MCF 10A (cell line): ENCODE measurements at places on chromosomes 1 and 21. TPM values are rescaled to one million over a fixed set of nuclear protein-coding genes. Genes with fewer than 3 reads are reported as not detected.
A peak's percentile ranks its signal among the peaks of the same experiment; 100 is the strongest.

GRCh38 chr1:44619261-44619900, 54.9 kb downstream of the TMEM53 start:
- no peak for DNase-seq
- no peak overlapping the region for H3K4me3 ChIP-seq
- H3K4me1 ChIP-seq = no peaks in the 10 kb centered on the region

Gene CA6
- not detected in 2 replicates for total RNA-seq

GRCh38 chr1:150018165-150018564, 7.6 kb upstream of the OTUD7B start:
- no peak overlapping the region for H3K27ac ChIP-seq
- DNase-seq = no peak
- H3K27me3 ChIP-seq = no peaks in the 10 kb centered on the region
- no peak overlapping the region for H3K4me3 ChIP-seq
- H3K36me3 ChIP-seq = no peaks in the 10 kb centered on the region

Gene PRKAA2
- 0.72 and 1.0 TPM in 2 replicates for total RNA-seq

- no peak overlapping the region for H3K4me3 ChIP-seq
- H3K27me3 ChIP-seq = no peaks in the 10 kb centered on the region
- H3K4me1 ChIP-seq = peaks cover 9% of the 10 kb centered on the region
- no peak overlapping the region for H3K27ac ChIP-seq
- no peak for DNase-seq
Measured at GRCh38 chr1:236151739-236152424, 9.5 kb downstream of the GPR137B start.

DNA sequence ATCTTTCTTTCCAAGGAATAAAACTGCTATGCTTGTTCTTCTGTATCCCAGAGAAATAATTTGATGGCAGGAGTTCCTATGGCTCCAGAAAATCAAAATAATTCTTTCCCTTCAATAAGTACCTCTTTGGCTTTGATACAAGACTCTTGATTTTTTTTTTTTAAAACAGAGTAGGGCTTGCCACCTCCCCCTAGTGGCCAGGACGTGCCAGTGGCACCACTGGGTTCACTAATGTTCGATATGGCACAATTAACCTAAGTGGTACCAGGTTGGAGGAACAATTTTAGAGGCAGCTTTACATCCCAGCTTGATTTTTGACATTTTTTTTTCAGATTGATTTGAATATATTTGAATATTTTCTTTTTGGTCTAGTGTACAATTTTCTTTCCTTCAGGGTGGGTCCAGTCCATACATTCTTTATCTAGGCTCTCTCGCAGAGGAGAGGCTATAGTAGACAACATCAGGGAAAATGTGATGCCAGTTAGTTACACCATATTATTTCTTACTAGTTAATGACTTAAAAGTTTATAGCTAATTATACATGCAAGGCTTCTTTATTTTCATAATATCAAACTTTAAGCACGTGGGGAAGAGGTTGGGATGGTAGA, 330.9 kb downstream of the S1PR1 start:
- no peak overlapping the region for H3K27ac ChIP-seq
- H3K4me1 ChIP-seq = no peaks in the 10 kb centered on the region
- peaks cover 39% of the 10 kb centered on the region for H3K27me3 ChIP-seq
- peak; percentile 47 for DNase-seq
- H3K4me3 ChIP-seq = no peak overlapping the region

DNA sequence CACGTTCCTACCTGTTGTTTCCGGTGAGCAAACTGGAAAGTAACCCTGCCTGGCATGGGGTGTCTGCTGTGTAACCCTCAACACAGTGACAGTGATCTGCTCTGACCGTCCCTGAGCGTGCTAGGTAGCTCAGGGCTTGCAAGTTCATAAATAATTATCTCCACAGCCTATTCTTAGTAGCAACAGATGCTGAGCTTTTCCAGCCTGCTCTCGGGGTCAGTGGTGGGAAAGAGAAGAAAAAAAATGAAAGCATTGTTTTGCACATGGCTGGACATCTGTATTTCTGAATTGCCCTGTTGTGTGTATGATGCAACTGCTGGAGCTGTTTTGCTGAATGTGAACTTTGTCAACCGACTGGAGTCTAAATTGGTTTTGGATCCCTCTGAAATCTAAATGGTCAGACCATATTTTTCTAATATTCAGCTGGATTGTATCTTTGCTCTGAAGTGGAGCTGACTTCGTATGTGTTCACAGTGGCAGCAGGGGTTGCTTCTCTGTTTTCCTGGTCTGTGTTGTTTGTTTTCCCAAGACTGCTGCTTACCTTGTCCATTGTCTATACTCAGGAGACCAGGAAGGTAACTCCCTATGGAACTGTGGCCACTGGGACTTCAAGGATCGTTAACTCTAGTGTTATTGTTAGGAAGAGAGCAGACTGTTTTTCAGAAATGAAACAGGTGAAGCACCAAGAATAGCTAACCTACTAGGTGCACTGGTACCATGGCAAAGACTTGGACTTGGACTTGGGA, 27.0 kb downstream of the TGFB2 start:
- no peak for DNase-seq
- no peak overlapping the region for H3K27ac ChIP-seq
- no peaks in the 10 kb centered on the region for H3K36me3 ChIP-seq
- peaks cover 47% of the 10 kb centered on the region for H3K4me1 ChIP-seq
- H3K27me3 ChIP-seq = no peaks in the 10 kb centered on the region
- H3K4me3 ChIP-seq = no peak overlapping the region

GRCh38 chr21:32867597-32867996, 96.0 kb upstream of the PAXBP1 start:
- H3K36me3 ChIP-seq = no peaks in the 10 kb centered on the region
- H3K27ac ChIP-seq = no peak overlapping the region
- no peak overlapping the region for H3K4me3 ChIP-seq
- DNase-seq = no peak

Gene EPHB2
- total RNA-seq = 0.22 and 0.79 TPM in 2 replicates

GRCh38 chr1:10738061-10739058, 58.1 kb downstream of the CASZ1 start:
- H3K4me1 ChIP-seq = no peaks in the 10 kb centered on the region
- no peak overlapping the region for H3K4me3 ChIP-seq
- H3K27ac ChIP-seq = no peak overlapping the region
- DNase-seq = no peak
- H3K36me3 ChIP-seq = no peaks in the 10 kb centered on the region

Gene CASQ2
- total RNA-seq = not detected in 2 replicates

DNA sequence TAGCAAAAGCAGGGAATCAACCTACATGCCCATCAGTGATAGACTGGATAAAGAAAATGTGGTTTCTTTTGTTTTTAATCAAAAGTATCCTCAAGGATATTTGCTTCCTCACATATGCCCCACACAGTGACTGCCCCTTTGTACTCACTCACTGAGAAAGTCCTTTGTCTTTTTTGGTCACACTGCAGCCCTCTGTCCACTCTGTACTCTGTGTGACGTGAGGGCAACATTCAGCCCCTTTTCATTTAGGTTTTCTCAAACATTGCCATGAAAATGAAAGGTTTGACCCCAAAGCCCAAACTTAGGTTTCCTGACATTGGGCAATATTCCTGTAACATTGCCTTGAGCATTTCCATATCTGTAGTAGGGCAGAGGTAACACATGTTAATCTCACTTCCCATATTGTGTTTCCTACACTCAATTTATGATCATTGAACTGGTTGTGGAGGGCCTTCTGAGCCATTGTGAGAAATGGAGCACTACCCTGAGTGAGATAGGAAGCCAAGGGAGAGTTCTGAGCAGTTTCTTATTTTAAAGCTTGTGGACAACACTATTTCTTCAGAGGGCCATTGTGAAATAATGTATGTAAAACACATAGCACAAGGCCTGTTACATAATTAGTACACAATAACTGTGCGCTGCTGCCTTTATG, 501.9 kb upstream of the C1orf87 start:
- peaks cover 37% of the 10 kb centered on the region for H3K4me1 ChIP-seq
- DNase-seq = peak; percentile 18
- no peak overlapping the region for H3K27ac ChIP-seq
- no peak overlapping the region for H3K4me3 ChIP-seq
- H3K27me3 ChIP-seq = no peaks in the 10 kb centered on the region

GRCh38 chr1:8394456-8395321, 76.8 kb downstream of the SLC45A1 start:
- H3K36me3 ChIP-seq = peaks cover 39% of the 10 kb centered on the region

DNA sequence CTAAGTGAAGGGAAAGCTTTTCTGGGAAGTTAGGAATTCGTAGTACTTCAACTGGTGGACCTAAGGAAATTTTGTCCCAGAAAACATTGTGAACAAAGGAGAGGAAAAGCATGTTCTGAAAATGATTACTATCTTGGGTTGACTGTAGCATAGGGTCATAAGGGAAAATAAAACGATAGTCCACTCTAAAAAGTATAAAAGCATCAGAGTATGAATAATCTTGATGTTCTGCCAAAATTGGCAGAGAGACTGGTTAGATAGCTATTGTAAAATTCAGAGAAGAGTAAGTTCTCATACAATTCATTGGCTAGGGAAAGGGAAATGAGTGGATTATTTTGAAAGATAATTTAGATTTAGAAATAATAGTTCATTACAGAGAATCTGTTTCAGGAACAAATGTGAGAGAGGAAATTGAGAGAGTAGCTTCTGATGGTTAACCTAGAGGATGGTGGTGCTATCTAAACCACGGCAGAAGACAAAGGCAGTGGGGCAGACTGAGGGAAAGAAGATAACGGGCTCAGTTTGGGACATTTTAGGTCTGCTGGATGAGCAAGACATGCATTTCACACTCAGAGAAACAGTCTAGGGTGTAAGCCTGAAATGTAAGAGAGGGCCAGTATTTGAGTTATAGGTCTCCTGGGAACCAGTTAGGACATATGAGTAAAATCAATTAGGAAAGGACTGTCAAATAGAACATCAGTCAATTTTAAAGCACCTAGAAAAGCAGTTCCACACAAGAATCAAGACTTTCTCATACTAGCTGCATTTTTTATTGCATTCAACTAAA, 799.3 kb upstream of the CXADR start:
- H3K27me3 ChIP-seq = no peaks in the 10 kb centered on the region
- DNase-seq = no peak
- H3K27ac ChIP-seq = no peak overlapping the region
- peaks cover 6% of the 10 kb centered on the region for H3K36me3 ChIP-seq

GRCh38 chr1:179955287-179955680, 674 bp downstream of the CEP350 start:
- peak overlapping the region; percentile 84 for H3K4me3 ChIP-seq
- H3K27me3 ChIP-seq = no peaks in the 10 kb centered on the region
- H3K27ac ChIP-seq = peak overlapping the region; percentile 87

DNA sequence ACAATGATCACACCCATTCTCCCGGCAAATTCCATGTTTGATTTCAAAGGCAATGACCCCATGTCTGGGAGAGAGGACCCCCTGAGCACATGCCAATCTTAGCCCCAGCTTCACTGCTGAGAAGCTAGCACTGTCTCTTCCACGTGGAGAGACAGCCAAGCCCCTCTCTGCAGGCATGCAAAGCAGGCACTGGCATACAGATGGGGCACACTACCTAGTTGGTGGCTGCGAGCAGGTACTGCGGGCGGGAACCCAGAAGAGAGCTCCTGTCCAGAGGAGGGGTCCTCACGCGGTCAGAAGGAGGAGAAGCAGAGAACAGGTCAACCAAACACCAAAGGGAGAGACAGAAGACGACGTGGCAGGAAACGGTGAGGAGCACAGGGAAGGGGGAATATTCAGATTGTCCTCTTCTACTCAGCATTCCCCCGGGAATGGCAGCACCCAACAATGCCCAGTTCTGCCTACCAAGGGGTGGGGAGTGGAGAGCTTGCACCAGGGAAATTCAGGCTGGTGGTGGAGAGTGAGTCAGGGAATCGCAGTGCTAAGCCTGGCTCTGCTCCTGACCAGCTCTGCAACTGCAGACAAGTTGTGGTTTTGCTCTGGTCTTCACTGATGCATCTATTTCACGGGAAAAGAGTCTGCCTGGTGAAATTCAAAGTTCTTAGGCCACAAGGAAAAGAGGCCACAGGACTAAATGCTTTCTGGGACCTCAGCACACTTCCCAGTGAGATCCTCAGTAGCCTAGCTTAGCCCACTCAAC, 48.1 kb upstream of the GOLT1A start:
- no peak overlapping the region for H3K27ac ChIP-seq
- no peaks in the 10 kb centered on the region for H3K27me3 ChIP-seq
- peaks cover under 1% of the 10 kb centered on the region for H3K4me1 ChIP-seq

DNA sequence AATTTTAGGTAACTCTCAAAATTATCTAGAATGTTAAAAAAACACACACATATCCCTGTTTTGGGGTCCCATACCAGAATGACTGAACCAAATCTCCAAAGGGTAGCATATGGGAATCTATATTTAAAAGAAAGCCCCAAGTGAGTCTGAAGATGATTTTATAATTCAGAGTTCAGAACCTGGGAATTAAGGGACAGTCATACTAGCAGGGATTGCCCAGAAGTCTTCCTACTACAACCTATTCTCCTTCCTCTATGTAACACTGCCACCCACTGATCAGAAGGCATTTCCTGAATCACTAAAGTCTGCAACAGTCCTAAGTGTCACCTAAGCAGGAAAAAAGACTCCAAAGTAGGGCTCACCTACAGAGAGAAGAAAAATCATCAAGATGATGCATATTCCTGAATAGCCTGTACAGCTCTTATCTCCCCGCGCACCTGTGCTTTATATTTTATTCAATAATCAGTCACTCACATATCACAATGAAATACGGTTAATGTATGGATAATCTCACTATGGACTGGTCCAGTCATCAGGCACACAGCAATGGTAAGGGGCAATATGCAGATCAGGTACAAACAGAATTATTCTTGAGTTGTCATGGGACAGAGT, 4.9 kb downstream of the RGS1 start:
- no peaks in the 10 kb centered on the region for H3K36me3 ChIP-seq
- H3K4me1 ChIP-seq = peaks cover 6% of the 10 kb centered on the region
- H3K4me3 ChIP-seq = no peak overlapping the region
- no peaks in the 10 kb centered on the region for H3K27me3 ChIP-seq

DNA sequence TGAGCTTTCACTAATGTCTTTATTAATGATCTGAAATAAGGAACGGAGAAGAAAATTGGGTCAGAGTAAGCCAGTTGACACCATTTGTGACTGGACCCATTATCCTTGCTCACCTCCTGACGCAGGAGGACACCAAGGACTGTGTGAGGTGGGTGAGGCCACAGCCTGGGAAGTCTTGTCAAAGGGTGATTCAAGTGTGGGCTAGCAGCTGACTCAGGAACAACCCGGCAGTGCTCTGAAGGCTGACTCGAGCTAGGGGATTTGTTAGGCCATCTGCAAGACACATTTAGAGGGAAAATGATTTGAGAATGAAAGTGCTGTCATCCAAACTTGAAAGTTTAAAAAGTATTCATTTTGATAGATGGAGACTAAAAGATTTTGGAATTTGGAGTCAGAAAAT, 21.2 kb downstream of the PRRX1 start:
- H3K27ac ChIP-seq = no peak overlapping the region

- H3K36me3 ChIP-seq = no peaks in the 10 kb centered on the region
- H3K27ac ChIP-seq = no peak overlapping the region
- no peak for DNase-seq
- peaks cover 4% of the 10 kb centered on the region for H3K27me3 ChIP-seq
- no peak overlapping the region for H3K4me3 ChIP-seq
- peaks cover 19% of the 10 kb centered on the region for H3K4me1 ChIP-seq
Measured at GRCh38 chr1:23573574-23574182, 14.4 kb upstream of the ID3 start.

DNA sequence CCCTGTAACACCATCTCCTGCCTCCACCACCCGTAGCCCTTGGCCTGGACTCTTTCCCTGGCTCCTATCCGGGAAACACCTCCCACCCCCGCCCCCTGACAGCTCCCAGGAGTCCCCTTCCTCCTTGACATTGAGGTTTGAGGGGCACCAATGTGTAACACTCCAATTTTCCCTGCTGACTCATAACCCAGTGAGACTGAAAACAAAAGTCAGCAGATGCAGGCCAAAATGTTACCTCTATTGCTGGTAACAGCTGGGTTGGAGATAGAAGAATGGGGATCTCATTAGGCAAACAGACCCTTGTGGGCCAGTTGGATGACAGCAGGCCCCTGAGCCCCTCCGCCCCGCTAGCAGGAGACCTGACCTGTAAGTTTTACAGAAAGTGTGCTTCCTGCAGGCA, 237.2 kb downstream of the KAZN start:
- H3K36me3 ChIP-seq = no peaks in the 10 kb centered on the region
- no peak overlapping the region for H3K27ac ChIP-seq
- DNase-seq = no peak
- no peaks in the 10 kb centered on the region for H3K4me1 ChIP-seq

Gene SLC1A7
- total RNA-seq = not detected in 2 replicates
